Stimulated activated CD4-positive, alpha-beta T cell treated with anti-CD3 and anti-CD28 coated beads, Interleukin-15, amount 100 ng/mL, for 24 hours (primary cell): ENCODE measurements at places on chromosomes 4 and X.

DNA sequence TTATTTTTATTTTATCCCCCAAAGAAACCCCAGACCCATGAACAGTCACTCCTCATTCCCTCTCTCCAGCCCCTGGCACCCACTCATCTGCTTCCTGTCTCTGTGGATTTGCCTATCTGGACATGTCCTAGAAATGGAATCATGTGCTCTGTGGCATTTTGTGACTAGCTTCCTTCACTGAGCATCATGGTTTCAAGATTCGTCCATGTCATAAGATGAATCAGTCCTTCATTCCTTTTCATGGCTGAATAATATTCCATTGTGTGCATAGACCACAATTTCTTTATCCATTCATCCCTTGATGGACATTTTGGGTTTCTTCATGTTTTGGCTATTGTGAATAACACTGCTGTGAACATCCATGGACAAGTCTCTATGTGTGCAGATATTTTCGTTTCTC is 10.2 kb downstream of the ABCD1 start:
- DNase-seq, result no peak

DNA sequence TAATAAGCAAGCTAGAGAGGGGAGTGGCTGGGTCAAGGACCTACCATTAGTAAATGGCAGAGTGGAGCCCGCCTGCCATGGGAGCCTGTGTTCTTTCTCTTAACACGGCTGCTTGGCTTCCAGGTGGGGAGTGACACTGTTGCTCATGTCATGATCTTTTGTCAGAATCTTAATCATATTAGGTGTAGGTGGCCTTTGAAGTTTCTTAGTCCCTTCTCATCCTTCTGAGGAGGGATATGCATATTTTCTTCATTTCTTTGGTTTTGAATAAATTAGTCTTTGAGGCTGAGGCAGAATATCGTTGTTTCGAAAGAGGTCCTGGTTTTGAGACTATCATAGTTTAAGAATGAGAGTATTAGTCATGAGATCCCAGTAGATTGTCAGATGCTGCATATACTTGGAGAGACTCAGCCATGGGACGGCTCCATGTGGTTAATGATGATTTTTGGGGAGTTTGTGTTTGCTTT is 28.9 kb downstream of the SNX25 start:
- peak; percentile 61 for DNase-seq

GRCh38 chr4:71189471-71189870 is 149.3 kb upstream of the SLC4A4 start:
- DNase-seq, result no peak

GRCh38 chrX:7943600-7944245 is 16.5 kb upstream of the PNPLA4 start:
- DNase-seq, result no peak

- no peak for DNase-seq
Measured at GRCh38 chr4:28310926-28311325, 1450.3 kb downstream of the STIM2 start.

GRCh38 chrX:8981723-8982122 is 52.2 kb downstream of the FAM9B start:
- peak; percentile 16 for DNase-seq

GRCh38 chr4:78120144-78120880 is 63.2 kb downstream of the FRAS1 start:
- no peak for DNase-seq
